ENCODE measurements at places on chromosomes 1 and 21. TPM values are rescaled to one million over a fixed set of nuclear protein-coding genes. Genes with fewer than 3 reads are reported as not detected.

DNA sequence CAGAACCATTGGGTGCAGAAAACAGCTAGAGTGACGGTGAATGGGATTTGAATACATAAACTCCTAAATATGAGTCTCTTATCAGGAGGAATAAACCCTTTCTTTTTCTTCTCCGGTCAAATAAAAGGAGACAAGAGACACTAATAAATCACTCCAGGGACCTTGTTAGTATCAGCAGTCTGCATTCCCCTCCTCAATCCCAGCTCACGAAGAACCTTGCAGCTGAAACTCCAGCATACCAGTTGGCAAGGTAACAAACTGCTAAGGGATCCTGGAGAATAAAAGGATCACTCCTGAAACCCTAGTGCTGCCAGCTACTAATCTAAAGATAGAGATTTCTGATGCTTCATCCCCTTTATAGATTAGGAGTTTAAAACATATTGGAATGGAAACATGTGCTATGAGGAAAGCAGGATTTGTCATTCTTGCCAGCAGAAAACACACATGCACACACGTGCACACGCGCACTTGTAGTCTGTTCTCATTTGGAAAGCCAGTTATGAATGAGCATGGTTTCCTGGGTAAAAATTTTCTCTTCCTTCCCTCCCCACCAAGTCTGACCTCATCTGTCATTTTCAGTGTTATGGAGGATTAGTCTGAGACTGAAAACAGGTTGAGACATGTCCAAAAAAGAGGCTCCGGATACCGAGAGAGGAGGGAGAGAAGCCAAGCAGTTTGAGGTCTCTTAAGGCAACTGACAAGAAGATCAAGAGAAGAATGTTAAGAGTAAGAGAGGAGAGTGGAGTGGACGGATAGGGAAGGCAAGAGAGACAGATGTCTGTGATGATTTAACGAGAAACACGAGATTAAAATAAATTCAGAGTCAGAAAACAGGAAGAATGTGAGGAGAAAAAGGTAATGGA lies 10.9 kb downstream of the IER5 start:
- no peak for DNase-seq
- H3K27ac ChIP-seq, result no peak overlapping the region
- no peak overlapping the region for H3K4me3 ChIP-seq
- H3K27me3 ChIP-seq, result no peaks in the 10 kb centered on the region
- H3K4me1 ChIP-seq, result peaks cover 70% of the 10 kb centered on the region
- no peaks in the 10 kb centered on the region for H3K36me3 ChIP-seq

DNA sequence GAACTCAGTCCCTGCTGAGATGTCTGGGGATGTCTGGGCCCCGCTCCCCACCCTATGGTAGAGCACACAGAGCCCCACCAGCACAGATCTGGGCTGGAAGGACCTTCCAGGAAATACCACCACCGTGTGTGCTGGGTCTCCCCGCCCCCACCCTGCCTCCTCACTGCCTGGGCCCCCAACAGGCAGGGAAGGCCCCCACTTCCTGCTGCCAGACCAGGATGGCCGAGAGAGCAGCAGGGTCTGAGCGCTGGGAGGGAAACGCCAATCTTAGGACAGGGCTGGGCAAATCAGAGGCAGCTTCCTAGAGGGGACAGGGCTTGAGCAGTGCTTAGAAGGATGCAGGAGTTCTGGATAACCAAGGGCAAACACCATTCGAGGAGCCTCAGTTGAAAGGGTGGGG lies 11.9 kb downstream of the ADGRB2 start:
- peaks cover 30% of the 10 kb centered on the region for H3K4me1 ChIP-seq
- peak overlapping the region; percentile 87 for H3K27ac ChIP-seq
- no peak for DNase-seq
- H3K4me3 ChIP-seq, result no peak overlapping the region
- no peaks in the 10 kb centered on the region for H3K27me3 ChIP-seq

DNA sequence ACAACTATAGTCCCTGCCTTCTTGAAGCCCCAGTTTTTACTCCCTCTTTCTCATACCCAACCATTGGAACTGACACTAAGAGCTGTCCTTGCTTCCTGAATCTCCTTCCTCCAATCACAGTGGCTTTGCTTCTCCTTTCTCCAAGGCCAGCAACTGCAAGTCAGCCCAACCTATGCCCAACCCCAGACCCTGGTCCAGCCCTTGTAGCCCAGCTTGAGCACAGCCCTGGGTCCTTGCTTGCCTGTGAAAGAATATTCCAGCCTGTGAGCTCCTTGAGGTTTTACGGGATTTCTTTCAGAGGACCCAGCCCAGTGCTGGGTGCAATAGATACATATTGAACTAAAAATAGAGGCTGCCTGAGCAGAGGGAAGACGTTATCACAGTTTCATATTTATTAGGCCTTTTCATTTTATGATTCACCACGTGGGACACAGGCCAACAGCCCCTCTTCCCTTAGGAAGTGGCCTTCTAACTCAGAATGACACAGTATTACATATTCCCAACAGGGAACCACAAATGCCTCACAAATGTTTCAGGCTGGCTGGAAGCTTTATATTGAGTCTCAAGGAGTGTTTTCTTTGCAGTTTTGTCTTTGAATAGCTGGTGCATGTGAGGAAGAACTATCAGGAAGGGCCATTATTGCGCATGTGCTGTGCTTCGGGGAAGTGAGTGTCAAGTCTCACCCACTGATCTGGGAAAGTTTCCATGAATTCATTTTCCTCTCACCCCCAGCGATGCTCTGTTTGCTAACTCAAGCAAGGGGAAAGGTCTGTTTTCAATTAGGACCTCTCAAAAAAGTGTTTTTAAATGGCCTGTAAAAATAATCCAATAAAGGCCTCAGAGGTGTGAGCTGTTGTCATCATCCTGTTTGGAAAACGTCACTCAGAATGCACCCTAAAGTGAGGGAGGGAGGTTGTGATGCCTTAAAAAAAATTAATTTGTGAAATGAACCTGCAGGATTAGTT lies 92.3 kb upstream of the NFIA start:
- H3K27ac ChIP-seq, result peak overlapping the region; percentile 85
- H3K4me1 ChIP-seq, result no peaks in the 10 kb centered on the region
- H3K36me3 ChIP-seq, result no peaks in the 10 kb centered on the region
- H3K4me3 ChIP-seq, result no peak overlapping the region

The FCRLA gene
- 1.1 TPM for total RNA-seq

DNA sequence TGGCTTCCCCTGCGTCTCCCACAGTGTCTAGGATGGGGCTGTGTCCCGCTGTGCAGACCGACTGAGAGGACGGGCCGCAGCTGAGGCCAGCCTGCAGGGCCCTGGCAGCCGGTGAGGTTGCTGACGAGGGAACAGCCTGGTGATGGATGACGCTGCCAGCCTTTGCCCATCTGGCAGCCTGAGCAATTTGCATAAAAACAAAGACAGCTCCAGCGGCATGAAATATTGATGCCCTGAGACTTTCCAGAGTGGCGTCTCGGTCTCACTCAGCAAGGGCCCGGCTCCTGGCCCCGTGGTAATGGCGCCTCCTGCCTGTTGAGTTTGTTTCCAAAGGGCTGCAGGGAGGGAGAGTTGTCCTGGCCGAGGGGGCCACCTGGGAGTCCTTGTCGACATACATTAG lies 19.1 kb upstream of the KCNA10 start:
- no peaks in the 10 kb centered on the region for H3K4me1 ChIP-seq
- no peak overlapping the region for H3K27ac ChIP-seq
- H3K27me3 ChIP-seq, result peaks cover 2% of the 10 kb centered on the region
- H3K36me3 ChIP-seq, result no peaks in the 10 kb centered on the region
- DNase-seq, result no peak

GRCh38 chr1:225766967-225767633 lies 10.5 kb upstream of the SRP9 start:
- no peaks in the 10 kb centered on the region for H3K36me3 ChIP-seq
- no peak for DNase-seq
- H3K27ac ChIP-seq, result peak overlapping the region; percentile 73
- no peaks in the 10 kb centered on the region for H3K27me3 ChIP-seq
- H3K4me1 ChIP-seq, result peaks cover 16% of the 10 kb centered on the region

GRCh38 chr1:77929806-77930205 lies 41.4 kb downstream of the NEXN start:
- no peaks in the 10 kb centered on the region for H3K27me3 ChIP-seq
- DNase-seq, result no peak
- H3K4me1 ChIP-seq, result no peaks in the 10 kb centered on the region
- H3K36me3 ChIP-seq, result peaks cover 8% of the 10 kb centered on the region

DNA sequence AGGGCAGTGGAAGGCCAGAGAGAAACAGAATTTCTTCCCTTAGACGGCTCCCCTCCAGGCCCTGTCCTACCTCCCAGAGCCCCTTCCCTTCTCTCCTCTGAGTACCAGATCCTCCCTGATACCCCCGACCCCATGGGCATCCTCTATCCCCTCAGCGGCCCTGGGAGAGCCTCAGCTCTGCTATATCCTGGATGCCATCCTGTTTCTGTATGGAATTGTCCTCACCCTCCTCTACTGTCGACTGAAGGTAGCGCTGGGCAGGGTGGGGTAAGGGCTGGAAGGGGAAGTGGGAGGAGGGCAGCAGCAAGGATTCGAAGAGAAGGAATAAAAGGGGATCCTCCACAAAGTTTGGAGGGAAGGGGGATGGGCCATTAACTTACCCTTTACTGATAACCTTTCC lies 2.7 kb downstream of the FCER1G start:
- no peaks in the 10 kb centered on the region for H3K4me1 ChIP-seq
- peaks cover 27% of the 10 kb centered on the region for H3K36me3 ChIP-seq
- H3K4me3 ChIP-seq, result peak overlapping the region; percentile 1

The ASCL5 gene
- total RNA-seq, result not detected
